ENCODE measurements at places on chromosomes 11 and 22.

GRCh38 chr11:119865661-119866156 is 136.7 kb upstream of the NECTIN1 start:
- no peak for DNase-seq

- DNase-seq, result no peak
These were observed 148.5 kb upstream of the HSD17B12 start for GRCh38 chr11:43532041-43532440.

- DNase-seq, result no peak
These were observed 15.2 kb upstream of the FCHSD2 start for GRCh38 chr11:73157101-73158010.

GRCh38 chr11:118152552-118153471 is at the start of gene SCN4B:
TSS of gene SCN4B (minus strand) at chr11:118152823. CDS start at chr11:118152673, 150 bp downstream.
- peak; percentile 14 for DNase-seq

GRCh38 chr11:110772863-110773262 is 60.6 kb upstream of the ARHGAP20 start:
- DNase-seq, result no peak

- DNase-seq, result no peak
These were observed 14.5 kb downstream of the MUC2 start for GRCh38 chr11:1088927-1089737.

DNA sequence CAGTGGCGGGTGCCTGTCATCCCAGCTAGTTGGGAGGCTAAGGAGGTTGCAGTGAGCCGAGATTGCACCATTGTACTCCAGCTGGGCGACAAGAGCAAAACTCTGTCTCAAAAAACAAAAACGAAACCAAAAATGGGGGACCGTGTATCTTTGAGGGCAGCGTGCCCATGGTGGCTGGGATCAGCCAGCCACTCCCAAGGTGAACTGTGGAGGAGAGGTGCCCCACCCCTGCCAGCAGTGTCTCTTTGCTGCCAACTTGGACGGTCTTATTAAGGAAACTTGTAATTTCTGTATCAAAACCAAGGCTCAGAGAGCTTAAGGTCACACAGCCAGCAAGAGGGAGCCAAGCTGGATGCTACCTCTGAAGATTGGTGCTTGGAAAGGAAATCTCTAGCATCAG is 147.7 kb downstream of the CACNA1I start:
- no peak for DNase-seq

DNA sequence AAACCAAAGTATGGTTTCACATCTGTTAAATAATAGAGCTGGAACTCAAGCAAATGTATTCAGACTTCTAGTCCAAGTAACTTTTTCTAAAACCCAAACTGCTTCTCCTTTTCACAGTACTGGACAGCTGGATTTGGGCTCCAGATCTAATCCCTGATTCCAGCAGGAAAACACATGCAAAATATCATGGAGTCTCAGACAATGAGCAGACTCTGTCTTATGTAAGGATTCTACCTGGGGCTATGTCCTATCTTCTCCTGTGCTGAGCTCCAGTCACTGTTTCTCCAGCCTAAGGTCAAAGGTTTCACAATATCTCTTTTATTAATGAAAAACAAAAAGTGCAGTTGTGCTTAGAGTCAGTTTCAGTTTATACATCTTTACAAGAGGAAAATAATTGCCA is 83.2 kb upstream of the EED start:
- DNase-seq, result no peak

DNA sequence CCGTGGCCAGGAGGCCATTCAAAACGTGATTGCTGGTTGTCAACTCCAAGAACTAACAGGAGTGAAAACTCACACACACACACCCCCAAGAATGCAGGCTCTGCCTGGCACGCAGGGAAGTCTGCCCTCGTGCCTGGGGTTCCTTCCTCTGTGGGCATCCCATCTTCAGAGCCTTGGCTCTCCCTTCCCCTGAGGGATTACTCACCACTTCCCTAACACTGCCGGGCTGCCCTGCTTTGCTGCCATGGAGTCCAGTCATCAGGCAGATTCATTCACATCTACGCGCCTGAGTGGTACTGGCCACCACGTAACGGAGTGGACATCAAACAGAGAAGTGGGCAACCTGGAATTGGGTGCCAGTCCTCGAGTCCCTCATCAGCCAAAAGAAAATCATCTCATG is 120.7 kb upstream of the TMEM45B start:
- no peak for DNase-seq

- DNase-seq, result no peak
These were observed 114.9 kb downstream of the PGR start for GRCh38 chr11:101014600-101015285.

DNA sequence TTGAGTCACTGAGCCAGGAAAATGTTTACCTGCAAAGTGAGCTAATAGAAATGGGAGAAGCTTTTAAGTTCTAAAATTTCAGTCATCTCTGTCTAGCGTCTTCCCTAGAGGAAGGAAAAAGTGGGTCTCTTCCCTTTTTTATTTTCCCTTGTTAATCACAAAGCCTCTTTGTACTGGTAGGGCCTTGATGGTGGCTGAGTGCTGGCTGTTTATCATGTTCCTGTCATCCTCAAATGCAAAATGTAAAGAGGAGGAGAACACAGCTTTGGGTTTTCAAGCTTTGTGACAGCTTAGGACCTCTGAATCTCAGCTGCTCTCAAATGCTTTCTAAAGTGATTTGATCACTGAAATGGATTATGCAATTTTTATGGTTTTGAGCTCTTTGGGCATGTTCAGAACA is 222.0 kb downstream of the TMEM135 start:
- DNase-seq, result no peak

- no peak for DNase-seq
These were observed 28.0 kb upstream of the GNB1L start for GRCh38 chr22:19882446-19883381.

GRCh38 chr11:83259559-83259958 is 26.6 kb downstream of the CCDC90B start:
- no peak for DNase-seq

GRCh38 chr11:67416416-67417335 is 1.2 kb downstream of the CARNS1 start:
- peak; percentile 41 for DNase-seq

GRCh38 chr22:31969789-31970489 is 25.6 kb downstream of the YWHAH start:
- DNase-seq, result peak; percentile 29

DNA sequence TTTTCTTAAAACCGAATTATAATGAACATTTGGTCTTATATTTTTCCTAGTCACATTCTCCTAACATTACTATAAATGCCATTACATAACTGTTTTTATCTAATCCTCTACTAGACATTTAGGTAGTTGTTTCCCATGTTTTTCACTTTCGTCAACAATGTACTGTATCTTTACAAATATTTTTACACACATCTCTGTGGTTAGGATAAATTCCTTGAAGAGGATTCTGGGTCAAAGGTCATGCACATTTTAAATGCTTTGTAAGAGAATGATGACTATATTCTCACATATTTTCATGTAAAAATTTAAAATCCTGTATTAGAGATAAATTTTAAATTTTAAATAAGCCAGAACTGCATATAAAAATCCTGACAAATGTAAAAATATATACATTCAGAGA is 61.3 kb upstream of the CLNS1A start:
- no peak for DNase-seq

GRCh38 chr11:3989921-3990290 is 104.7 kb upstream of the RRM1 start:
- DNase-seq, result no peak

DNA sequence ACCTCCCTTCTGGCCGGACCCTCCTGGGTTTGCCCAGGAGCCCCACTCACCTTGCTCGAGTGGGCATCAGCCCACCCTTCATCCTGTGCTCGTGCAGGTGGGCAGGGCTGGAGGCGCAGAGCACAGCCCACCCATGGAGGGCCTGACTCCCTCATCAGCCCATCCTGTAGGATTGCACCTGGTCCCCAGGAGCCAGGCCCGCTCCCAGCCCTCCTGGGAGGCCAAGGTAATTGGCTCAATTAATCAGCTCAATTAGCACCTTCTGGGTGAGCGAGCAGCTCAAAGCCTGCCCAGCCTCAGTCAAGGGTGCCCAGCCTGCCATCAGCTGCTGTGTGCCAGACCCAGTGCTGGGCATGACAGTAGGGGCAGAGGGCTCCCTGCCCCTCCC is 58.1 kb upstream of the NECTIN1 start:
- DNase-seq, result no peak

DNA sequence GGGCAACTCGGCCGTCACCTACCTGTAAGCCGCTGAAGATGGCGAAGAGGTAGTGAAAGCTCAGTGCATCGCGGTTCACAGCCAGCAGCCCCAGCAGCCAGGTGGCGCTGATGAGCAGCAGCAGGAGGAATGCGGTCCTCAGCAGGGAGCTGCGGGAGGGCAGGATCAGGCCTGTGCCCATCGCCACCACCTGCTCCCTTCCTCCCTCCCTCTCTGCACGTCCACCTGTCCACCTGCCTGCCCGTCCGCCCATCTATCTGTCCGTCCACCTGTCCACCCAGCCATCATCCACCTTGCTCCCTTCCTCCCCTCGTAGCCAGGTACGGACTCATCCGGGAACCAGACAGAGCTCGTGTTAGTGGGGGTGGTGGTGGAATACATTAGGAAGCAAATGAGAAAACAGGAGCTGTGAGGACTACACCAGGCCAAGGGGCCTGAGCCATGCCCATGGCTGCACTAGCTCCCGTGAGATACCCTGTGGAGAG is 32.2 kb downstream of the TRMU start:
- DNase-seq, result no peak

DNA sequence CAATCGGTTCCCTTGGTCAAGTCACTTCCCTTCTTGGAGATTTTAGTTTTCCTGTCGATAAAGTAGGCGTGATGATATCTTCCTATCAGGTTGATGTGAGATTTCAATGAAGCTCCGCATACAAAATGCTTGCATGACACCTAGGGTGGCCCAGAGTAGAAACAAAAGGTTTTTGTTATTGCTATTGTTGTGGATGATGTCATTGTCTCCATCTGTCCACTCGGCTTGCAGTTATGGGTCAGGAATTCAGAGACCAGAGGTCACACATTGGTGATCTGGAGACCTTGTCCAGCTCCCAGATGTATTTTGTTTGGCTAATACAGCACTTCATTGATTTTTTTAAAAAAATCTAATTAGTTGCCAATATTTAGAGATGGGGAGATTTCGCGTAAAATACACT is 382.1 kb downstream of the MN1 start:
- no peak for DNase-seq

DNA sequence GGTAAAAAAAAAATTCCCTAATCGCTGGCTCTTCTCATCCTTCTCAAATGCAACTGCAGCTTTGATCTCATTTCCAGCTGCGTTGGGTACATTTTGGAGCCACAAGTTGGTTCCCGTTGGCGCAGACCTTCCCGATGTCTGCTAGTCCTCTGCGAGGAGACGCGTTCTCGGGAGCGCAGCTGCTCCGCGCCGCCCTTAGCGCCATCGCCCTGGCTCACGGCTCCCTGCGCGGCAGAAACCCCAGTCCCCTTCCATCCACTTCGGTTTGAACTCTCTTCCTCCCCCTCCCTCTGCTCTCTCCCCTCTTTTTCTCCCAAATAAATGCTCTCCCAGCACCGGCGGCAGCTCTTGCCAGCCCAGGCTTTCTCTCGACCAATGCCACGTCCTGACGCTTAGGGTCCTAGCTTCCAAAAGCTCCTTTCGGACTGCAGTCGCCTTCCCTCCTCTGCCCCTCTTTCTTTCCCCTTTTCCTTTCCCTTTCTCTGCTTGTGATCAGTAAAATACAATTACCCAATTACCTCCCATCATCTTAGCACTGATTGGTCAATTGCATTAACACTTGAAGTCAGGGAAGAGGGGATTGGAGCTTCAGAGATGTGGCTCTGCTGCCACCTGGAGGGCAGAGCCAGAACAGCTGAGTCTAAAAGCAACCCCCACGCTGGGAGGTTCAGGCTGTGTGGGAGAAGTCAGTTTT is 1165.7 kb downstream of the LRRC4C start:
- peak; percentile 75 for DNase-seq

- no peak for DNase-seq
These were observed 75.4 kb downstream of the GAB4 start for GRCh38 chr22:16932577-16932976.

GRCh38 chr22:38947321-38948140 is 9.9 kb upstream of the APOBEC3A start:
- no peak for DNase-seq

- peak; percentile 34 for DNase-seq
These were observed 132.8 kb upstream of the PITPNB start for GRCh38 chr22:28051787-28052356.

DNA sequence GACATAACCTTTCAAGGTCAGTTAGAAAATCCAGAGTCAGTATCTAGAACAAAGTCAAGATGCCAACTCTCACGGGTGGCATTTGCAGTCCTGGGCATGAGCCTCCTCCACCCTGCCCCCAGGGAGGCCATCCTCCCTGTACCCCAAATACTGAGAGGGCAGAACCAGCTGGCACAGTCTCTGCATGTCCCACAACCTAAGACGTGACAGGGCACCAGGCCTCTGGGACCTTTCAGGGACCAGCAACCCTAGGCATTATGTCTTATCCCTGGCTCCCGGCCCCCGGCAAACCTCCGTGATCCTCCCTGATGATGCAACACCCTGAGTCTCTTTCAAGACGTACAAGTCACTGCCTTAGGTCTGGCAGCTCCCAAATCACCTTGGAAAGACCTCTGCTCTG is 2.0 kb downstream of the MB start:
- no peak for DNase-seq

GRCh38 chr11:75105462-75105925 is 8.8 kb upstream of the OR2AT4 start:
- DNase-seq, result no peak

GRCh38 chr22:48414651-48415050 is 1413.0 kb downstream of the BRD1 start:
- no peak for DNase-seq

DNA sequence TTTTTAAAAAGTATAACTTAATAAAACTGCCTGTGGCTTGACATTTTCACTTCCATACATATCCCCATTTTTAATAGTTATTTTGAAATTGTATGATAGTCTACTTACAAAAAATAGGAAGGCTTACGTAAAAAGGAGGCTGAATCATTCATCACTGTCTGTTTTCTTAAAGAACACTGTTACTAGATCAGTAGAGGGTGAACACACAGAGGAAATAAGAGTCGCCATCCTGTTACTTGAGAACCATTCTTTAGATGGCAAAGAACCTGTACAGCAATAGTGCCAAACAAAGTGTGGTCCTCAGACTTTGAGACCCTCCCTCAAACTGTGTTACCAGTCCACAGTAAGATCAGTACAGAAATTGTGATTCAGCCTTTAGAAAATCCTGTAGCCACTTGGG is 180.7 kb downstream of the PGR start:
- DNase-seq, result no peak

DNA sequence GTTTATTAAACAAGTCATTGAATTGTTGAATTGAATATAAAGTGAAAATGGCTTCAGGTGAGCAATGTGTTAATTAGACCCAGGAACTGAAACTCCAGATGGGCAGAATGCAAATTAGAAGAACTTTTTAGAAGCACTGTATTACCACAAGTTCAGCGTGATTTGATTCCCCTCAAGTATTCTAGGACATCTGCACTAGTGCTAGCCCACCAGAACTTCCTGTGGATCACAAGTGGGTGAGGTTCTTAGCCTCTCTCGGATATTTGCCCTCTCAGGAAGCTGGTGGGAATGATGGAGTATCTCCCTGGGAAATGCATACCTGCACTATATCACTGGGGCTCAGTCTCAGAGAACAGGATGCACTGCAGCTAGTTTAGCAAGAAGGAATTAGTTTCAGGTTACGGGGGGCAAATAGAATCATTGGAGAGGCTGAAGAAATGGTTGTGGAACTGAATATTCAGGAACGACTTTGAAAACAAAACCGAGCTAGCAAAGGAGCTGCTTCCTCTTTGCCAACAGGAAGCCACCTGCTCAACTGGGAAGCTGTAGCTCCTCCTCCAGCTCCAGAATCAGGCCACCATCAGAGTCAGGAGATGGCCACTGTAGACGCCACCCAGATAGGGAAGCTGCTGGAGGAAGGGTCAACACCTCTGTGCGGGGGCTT is 74.3 kb downstream of the DHCR7 start:
- no peak for DNase-seq
